ENCODE measurements at places on chromosomes 7 and 10.

GRCh38 chr10:78648256-78648860, 420.4 kb upstream of the ZMIZ1 start:
- DNase-seq: no peak

- DNase-seq: no peak
Measured at GRCh38 chr10:72061491-72061890, 26.9 kb downstream of the SPOCK2 start.

DNA sequence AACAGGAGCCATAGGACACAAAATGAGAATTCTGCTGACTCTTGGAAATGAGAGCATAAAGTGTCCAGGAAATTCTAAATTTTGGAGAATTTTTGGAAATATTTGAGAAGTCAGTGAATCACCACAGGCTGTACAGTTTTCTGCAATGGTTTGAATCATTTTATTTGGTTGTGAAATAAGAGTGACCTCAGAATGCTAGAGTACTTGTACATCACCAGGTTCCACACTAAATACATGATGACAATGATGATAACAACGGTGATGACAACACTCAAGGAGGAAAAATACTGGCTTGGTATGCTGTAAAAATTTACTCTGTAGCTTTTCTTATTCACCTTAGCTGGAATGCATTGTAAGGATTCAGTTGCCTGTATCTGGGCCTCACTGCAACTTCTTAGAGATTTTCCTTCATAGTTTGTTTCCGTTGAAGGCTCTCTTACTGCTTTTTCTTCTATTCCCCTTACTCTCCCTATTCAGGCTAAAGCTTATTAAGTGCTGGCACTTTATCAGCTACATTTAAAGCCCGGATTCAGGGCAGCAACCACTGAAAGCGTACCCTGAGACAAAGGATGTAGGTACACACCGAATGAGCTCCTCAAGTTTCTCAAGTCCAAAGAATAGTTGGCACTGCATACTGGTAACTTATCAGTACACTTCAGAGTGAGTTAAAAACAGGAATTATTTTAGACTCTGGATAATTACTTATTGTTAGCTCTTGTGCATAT, 30.2 kb upstream of the NME8 start:
- DNase-seq: no peak

- no peak for DNase-seq
Measured at GRCh38 chr7:158904599-158904998, 48.2 kb downstream of the DYNC2I1 start.

GRCh38 chr10:111076191-111076681, 593 bp upstream of the ADRA2A start:
- peak; percentile 60 for DNase-seq

GRCh38 chr7:2633538-2634266, 1.9 kb downstream of the TTYH3 start:
- no peak for DNase-seq

- no peak for DNase-seq
Measured at GRCh38 chr7:79936281-79936983, 198.2 kb upstream of the GNAI1 start.

GRCh38 chr10:31723106-31723750, 205.4 kb downstream of the ARHGAP12 start:
- no peak for DNase-seq

GRCh38 chr10:33732161-33732680, 397.8 kb upstream of the NRP1 start:
- no peak for DNase-seq

- DNase-seq: peak; percentile 75
Measured at GRCh38 chr10:4067931-4068561, 283.0 kb upstream of the KLF6 start.
